ENCODE measurements at places on chromosomes 7 and 10. TPM values are rescaled to one million over a fixed set of nuclear protein-coding genes. Genes with fewer than 3 reads are reported as not detected.

DNA sequence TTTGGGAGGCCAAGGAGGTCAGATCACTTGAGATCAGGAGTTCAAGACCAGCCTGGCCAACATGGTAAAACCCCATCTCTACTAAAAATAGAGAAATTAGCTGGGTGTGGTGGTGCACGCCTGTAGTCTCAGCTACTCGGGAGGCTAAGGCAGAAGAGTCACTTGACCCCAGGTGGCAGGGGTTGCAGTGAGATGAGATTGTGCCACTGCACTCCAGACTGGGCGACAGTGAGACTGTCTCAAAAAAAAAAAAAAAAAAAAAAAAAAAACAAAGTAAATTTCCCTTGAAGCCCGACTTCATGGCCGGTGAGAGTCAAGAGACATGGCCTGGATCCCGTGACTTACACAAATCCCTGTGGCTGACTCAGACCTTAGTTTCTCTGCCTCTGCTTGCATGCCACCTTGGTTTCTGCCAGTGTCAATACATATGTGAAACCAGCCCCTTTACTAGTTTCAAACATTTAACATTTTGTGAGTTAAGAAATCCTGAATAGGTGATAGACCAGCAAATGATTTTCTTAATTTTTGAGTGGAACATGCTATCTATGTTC, 62.8 kb downstream of the ZEB1 start:
- no peak overlapping the region for H3K4me3 ChIP-seq
- H3K27ac ChIP-seq, result no peak overlapping the region
- no peak for DNase-seq

The SUFU gene
- total RNA-seq, result 10.5 TPM

The CEP41 gene
- total RNA-seq, result 39.9 TPM

The OR2A42 gene
- total RNA-seq, result not detected

The HOXA2 gene
- total RNA-seq, result 4.2 TPM

The CUBN gene
- 2.6 TPM for total RNA-seq

GRCh38 chr10:7185367-7185690, 225.5 kb downstream of the SFMBT2 start:
- no peak for DNase-seq
- H3K36me3 ChIP-seq, result no peaks in the 10 kb centered on the region
- no peaks in the 10 kb centered on the region for H3K27me3 ChIP-seq
- no peak overlapping the region for H3K27ac ChIP-seq

DNA sequence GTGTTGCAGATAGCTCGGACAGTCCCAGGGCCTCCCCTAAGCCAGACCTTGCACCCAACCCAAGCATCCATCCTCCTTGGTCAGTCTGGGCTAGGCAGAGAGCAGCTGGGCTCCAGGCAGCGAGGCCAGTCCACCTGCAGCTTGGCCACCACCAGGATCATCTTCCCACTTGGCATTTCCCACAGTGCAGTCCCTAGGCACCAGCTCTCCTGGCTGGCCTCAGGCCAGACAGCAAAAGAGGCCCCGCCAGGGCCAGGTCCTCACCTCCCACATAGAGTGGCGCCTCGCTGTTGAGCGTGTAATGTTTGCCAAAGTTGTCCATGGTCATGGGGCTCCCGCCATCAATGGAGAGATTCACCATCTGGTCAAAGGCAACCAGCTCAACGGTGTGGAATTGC, 171.7 kb downstream of the LCOR start:
- H3K4me1 ChIP-seq, result no peaks in the 10 kb centered on the region
- H3K27ac ChIP-seq, result no peak overlapping the region
- no peak overlapping the region for H3K4me3 ChIP-seq
- no peaks in the 10 kb centered on the region for H3K27me3 ChIP-seq
- no peaks in the 10 kb centered on the region for H3K36me3 ChIP-seq
- no peak for DNase-seq

DNA sequence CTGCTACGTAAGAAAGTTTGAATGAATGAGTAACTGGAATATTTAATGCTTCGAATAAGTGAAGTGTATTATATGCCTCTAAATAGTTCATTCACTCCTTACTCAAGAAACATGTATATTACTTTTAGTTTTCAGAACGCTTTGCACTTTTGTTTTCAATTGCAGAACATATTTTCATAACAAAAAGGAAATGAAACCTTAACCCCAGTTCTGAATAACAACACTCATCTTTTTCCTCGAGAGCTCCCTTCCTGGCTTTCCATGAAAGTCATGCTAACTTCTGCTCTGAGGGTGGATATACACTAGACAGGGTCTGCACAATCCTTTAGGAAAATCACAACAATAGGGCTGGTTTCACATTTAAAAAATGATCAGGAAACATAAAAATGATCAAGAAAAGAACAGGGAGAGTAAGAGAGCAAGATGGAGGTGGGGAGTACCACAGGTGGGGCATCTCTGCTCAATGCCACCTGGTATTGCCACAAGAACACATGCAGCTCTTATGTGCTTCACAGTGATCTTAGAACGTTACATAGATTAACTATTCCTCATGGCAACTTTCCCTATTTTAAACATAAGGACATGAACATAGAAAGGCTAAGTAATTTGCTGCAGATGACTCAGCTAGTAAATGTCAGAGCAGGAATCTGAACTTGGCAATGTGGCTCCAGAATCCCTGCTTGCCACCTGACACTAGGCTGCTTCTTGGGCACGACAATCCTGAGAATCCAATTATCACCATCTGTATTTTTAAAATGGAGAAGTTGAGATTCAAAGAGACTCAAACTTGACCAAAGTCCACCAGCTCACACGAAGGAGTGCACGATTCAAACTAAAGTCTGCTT, 219.5 kb upstream of the AOAH start:
- H3K27me3 ChIP-seq, result no peaks in the 10 kb centered on the region

Data from SJCRH30 (cell line).